ENCODE measurements at places on chromosomes 6 and 20.

- no peak for DNase-seq
Observed at GRCh38 chr6:160685762-160686450, 16.1 kb upstream of the PLG start.

DNA sequence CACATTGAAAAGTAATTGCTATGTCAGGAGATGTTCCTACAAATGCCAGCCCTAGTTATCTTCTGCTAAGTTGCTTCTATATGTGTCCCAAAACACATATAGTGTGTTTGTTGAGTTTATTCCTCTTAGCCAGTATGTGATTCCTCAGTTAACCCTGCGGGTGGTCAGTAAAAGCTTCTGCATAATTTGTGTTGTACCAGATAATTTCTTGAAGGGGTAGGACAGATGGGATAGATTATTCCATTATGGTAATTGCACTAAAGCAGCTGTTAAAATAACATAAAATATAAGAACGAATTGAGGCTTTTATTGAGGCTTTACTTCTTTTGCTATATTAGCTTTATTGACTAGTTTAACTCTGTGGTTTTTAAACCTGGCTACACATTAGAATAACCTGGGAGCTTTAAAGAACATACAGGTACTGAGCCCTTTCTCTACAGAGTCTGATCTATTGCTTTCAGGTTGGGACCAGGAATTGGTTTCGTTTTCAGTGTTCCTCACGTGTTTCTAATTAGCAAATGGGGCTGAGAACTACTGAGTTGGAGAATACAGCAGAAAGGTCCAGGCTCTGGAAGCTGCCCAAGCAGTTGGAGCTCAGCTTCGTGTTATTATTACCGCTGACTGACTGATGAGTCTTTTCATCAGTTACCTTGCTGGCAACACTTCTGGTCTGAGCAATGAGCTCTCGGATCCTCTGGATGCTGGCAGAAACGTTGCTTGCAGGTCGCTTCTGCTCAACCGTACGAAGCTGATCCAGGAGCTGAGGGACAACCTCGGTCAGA is 56.9 kb downstream of the FAM229B start:
- no peak for DNase-seq

GRCh38 chr20:36218380-36219064 is 17.8 kb upstream of the AAR2 start:
- no peak for DNase-seq

- DNase-seq: no peak
Observed at GRCh38 chr6:71979911-71980310, 93.6 kb downstream of the RIMS1 start.
